Memory B cell (primary cell): ENCODE measurements at places on chromosomes 3 and 15.

GRCh38 chr3:68055215-68055614 is 400.8 kb upstream of the SUCLG2 start:
- DNase-seq: no peak

DNA sequence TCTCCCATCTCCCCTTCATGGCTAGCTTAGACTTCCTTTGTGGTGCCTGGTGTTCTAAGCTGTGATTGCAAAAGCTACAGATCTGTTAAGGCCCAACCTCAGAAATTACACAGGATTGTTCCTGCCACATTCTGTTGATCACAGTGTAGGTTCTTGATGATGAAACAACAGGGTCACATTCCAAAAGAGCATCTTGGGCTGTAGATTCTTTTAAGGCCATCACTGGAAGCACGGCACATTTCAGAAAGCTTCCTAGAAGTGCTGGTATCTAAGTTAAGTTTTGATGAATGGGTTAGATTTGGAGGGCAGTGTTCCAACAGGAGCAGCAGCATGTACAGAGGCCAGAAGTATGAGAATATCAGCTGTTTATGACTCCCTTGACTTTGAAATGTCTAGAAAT is 107.5 kb upstream of the SKOR1 start:
- DNase-seq: no peak

GRCh38 chr15:38253351-38253781 is 730 bp downstream of the SPRED1 start:
- DNase-seq: no peak

DNA sequence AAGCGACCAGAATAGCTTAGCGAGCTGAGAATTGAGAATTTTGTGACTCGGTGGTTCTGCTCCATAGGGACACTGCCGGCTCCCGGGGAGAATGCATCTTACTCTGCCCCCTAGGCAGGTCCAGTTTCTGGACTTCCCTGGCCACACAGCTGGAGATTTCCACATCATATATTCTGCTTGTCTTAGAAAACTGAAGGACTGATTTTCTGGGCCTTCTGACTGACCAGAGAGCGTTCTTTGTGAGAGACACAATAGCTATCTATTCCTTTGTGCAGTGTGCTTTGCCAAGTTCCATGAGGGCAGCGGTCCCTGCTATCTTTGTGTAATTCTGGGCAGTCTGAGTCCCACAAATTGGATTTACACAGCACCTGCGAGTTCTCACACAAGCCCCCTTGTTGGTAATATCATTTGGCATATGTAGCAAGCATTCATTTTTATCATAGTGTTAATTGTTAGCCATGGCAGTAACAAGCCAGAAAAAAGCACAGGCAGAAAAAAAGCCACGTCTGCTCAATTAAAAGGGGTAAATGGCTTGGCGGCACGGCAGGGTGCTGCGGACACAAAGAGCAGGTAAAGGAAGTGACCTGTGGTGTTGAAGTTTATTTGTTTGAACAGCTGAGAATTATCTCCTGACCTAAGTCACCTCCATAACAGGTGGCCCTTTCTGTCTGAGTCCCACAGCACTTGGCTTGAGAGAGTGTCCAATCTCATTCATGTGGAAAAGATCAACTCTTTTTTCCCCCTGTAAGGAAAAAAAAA is 688.7 kb downstream of the TUSC7 start:
- no peak for DNase-seq

DNA sequence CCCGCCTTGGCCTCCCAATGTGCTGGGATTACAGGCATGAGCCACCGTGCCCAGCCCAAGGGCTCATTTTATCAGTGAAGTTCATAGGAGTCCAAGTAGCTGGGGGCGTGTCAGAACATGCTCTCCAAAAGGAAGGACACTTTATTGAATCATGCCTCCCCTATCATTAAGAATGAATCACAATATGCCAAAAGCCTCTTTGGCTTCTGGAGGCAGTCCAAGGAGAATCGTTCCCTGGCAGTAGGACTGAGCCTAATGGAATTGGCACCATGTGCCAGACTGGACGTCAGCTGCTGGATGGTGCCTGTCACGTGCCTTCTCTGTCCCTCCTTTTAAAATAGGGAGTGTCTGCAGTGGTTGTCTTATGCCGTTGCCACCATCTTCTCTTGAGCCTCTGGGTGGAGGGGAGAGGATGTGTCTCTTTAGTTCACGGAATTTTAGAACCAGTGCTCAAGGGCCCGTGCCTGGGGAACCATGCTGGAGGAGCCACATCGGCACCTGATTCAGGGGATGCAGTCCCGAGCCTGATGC is 234.7 kb upstream of the LYSMD4 start:
- no peak for DNase-seq
